ENCODE measurements at places on chromosomes 3 and 15. TPM values are rescaled to one million over a fixed set of nuclear protein-coding genes. Genes with fewer than 3 reads are reported as not detected.

Gene C3orf49
- not detected for total RNA-seq

Gene DCLK3
- total RNA-seq: 0.16 TPM

DNA sequence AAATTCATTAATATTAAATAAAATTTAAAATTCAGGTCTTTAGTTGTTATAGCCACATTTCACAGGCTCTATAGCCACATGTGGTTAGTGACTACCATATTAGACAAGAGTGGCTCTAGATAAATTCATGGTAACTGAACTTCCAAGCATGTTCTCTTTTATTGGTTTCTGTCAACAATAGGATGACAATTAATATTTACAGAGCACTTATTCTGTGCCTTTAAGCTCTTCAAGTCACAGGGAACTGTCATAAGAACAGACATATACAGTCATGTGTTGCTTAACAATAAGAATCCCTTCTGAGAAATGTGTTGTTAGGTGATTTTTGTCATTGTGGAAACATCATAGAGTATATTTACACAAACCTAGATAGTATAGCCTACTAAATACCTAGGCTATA lies 38.8 kb upstream of the SLC25A36 start:
- no peak for DNase-seq

DNA sequence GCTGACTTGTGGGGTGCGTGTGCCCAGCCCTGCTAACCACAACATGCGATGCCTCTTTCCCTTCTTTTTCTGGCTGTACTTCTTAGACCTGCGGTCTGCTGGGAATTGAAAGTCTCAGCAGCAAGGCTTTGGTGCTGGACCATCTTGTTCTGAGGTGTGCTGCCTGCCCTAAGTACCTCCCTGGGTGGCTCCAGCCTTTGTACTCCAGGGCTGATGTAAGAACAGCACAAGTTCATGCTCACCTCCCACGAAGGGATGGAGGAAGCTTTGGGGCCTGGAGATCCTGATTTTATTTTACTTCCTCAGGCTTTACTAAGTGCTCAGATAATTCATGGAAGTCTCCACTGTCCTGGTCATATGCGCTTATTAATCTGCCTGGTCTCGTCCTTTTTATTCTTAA lies 28.9 kb downstream of the FAM43A start:
- DNase-seq: no peak

- DNase-seq: no peak
These were observed 3.0 kb downstream of the ZBED2 start for GRCh38 chr3:111592143-111592542.

GRCh38 chr3:182364323-182364722 lies 429.0 kb upstream of the ATP11B start:
- no peak for DNase-seq

- no peak for DNase-seq
These were observed 22.6 kb upstream of the FSTL1 start for GRCh38 chr3:120473389-120473788.

- no peak for DNase-seq
These were observed 41.3 kb downstream of the NMNAT3 start for GRCh38 chr3:139636511-139636910.

DNA sequence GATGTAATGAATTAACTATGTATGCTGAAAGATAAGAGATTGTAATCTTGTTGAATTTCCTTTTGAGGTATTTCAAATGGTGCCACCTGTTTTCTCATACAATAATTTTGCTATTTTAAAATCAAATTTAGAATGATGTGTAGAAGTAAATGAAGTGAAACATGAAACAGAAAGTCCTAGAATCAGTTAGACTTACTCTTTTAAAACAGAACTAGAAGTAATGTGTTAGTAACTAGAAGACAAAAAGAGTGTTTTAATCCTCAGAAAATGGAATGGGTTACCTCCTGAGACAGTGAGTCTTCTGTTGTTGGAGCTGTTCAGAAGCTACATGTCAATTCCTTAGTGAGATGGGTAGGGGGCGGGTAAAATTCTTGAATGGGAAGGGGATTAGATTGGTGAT lies 8.1 kb upstream of the MAP2K5 start:
- no peak for DNase-seq
